ENCODE measurements at places on chromosomes 3 and 15. TPM values are rescaled to one million over a fixed set of nuclear protein-coding genes. Genes with fewer than 3 reads are reported as not detected.

GRCh38 chr3:124217542-124217941, 225.6 kb upstream of the ROPN1 start:
- DNase-seq: peak; percentile 65

GRCh38 chr3:29637068-29637467, 356.2 kb downstream of the RBMS3 start:
- DNase-seq: no peak

DNA sequence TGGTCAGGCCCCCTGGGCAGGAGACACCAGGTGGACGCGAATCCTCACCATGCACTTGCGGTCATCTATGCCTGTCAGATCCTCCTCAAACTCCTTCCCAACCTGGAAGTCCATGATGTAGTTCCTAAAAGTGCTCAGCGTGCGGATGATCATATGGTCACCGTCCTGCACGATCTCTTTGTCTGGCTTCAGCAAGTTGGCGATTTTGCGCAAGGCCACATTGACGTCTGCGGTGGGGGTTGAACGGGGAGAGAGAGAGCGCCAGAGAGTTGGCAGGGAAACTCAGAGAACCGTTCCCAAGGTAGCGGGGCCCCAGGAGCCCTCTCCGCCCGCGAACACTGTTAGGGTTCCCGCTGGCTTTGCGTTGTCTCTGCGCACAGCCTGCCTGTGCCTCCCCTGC, 809 bp downstream of the RBP1 start:
- no peak for DNase-seq

DNA sequence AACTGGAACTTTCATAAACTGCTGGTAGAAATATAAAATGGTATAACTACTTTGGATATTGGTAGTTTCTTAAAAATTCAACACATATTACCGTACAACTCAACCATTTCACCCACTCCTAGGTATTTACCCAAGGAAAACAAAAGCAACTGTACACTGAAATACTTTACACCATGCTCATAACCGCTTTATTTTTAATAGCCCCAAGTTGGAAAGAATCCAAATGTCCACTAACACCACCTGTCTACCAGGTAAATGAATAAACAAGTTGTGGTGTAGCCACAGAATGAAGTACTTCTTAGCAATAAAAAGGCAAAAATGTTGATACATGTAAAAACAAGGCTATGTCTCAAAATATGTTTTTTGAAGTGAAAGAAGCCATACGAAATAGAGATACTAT, 215.9 kb upstream of the PEX5L start:
- DNase-seq: no peak

- no peak for DNase-seq
These were observed 51.1 kb downstream of the SERP1 start for GRCh38 chr3:150495149-150495548.

The PRR20G gene
- polyA plus RNA-seq: not detected

GRCh38 chr15:77001351-77001750, 6.4 kb downstream of the PSTPIP1 start:
- no peak for DNase-seq

The ATP13A5 gene
- 0.63 TPM for polyA plus RNA-seq

DNA sequence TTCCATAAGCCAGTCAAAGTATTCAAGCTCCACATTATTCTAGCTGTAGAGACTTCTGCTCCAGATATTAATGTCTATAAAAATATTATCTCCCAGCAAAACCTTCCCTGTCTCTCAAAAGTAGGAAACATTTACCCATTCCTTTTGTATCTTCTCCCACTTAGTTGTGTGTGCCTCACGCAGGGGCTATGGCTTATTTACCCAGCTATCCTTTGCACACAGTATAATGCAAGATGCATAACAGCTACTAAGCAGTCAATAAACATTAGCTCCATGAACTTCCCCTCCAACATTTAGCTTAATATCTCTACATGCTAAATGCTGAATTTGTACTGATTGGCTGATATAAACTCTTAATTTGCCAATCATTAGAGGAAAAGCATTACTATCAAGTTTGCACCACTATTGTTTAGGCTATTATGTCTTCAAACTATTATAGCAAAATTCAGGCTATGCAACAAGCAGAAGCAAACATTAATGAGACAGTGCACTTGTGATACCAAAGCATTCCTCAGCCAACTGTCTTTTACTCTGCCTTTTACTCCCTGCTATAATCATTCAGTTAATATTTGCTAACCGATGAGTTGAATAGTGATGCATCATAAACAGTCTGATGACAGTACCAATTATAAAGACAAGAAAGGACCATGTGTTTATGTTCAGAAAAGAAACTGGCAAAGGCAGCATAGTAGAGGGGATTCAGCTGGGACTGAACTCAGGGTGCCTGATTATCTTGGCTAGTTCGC, 81.2 kb downstream of the PLCH1 start:
- no peak for DNase-seq

DNA sequence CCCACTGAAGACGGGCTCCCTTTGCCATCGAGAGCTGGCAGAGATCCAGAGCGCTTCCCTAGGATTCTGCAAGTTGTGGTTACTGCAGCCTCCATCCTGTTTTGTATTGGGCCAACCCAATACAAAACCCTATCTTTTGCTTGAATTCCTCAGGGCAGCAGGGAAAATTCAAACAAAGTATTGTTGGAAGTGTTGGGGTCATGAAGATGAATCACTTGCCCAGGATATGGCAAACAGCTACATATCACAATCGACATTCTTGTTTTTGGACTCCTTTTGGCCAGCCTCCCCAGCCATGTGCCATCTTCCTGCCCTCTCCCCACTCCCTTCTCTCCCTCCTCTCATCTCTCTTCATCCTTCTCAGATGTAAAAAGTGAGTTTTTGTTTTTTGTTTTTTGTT, 100.0 kb upstream of the TRIM42 start:
- no peak for DNase-seq

- no peak for DNase-seq
These were observed 50.1 kb downstream of the RYR3 start for GRCh38 chr15:33360886-33361285.

The CKMT1A gene
- polyA plus RNA-seq: not detected

DNA sequence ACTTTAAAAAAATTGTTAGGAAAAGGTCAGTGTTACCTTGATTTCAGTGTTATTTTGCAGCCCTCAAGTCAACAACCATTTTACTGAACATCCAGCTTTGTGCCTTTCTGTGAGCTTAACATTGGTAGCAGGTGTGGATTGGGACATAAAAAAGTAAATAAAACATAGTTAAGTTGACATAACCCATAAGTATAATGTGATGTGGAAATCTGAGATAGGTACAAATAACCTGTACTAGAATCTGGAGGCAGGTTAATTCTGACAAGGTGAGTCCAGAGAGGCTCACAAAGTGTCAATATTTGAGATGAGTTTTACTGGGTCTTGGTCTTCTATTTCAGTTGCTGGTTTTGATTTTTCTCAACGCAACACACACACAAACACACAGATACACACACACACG, 151.3 kb downstream of the LPP start:
- DNase-seq: no peak

DNA sequence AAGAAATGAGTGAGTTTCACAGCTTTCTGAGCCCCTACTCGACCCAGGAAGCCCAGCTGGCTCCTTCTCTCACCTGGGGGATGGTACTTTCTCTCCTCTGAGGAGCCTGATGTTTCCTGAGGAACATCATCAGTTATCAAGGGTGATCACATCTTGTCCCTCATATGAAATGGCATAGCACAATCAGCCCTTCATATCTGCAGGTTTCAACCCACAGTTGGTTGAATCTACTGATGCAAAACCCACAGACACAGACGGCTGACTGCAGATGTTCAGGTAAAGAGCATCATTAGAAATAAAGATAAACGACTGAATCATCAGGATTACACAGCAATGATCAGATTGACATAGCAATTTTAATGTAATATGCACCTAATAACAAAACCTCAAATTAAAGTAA, 93.6 kb upstream of the OSTN start:
- DNase-seq: no peak

GRCh38 chr15:83711236-83711635, 57.3 kb downstream of the ADAMTSL3 start:
- no peak for DNase-seq

DNA sequence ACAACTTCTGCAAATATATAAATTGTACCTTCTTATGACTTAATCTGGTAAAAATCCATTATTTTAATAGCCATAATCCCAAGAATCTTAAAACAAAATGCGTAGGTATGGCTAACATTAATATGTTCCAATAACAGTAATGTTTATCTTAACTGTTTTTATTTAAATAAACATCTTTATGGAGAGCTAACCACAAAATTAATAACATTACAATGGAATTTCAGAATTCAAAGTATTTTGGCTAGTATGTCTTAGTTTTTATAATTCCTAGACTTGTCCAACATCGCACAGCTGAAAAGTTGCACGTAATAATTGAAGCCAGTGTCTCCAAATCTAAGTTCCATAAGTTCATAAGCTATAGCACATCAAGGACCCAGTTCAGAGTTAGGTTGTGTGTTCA, 47.6 kb downstream of the ANKRD28 start:
- no peak for DNase-seq

The STXBP5L gene
- polyA plus RNA-seq: 0.04 TPM

- DNase-seq: no peak
These were observed 21.2 kb upstream of the PIGZ start for GRCh38 chr3:196989721-196990262.

DNA sequence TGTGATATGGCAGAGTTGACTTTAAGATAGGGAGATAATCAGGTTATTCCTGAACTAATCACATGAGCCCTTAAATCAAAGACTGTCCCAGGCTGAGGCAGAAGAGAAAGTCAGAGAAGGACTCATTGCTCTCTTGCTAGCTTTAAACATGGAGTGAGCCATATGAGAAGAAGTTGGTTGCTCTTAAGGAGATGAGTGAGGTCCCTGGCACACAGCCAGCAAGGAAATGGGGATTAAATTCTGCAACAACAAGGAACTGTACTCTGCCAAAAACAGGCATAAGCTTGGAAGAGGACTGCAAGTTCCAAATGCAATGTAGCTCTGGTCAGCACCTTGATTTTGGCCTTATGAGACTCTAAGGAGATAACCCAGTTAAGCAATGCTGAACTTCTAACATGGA, 457.0 kb downstream of the PLOD2 start:
- DNase-seq: no peak

The GLDN gene
- 0.43 TPM for polyA plus RNA-seq

DNA sequence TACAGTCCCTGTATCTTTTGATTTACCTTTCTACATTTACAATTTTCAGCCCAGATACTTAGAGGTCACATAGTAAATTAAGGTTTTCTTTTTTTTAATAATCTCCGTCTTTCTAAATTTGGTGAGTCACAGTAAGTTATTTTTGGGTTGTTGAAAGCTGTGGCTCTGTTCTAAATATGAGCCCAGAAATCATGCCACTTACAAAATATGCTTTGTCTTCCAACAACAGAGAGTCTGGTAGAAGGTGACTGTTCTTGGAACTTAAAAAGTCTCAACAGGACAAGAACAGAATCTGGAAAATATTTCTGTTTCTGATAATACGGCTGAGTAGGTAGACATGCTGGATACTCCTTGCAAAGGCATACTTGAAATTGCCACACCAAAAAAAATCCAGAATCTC, 16.0 kb downstream of the GOLGA8S start:
- DNase-seq: no peak

GRCh38 chr15:29924750-29925149, 102.5 kb upstream of the TJP1 start:
- DNase-seq: no peak

The DNAJC19 gene
- polyA plus RNA-seq: 34.7 TPM

DNA sequence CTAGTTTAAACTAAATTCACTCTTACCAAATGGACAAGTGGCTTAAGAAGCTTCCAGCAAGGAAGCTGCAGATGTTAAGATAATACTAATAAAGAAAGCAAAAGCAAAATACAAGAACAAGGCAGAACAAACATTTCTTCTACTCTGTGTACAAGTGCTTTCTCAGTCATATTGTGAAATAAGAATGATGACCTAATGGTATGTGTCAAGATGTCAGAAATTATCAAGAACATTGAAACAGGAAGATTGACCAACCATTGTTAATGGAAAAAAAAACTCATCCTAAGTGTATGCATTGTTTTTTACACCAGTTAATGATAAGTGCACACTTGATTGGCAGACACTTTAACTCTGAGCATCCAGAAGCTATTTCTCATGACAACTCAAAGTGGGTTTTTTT, 65.4 kb upstream of the P2RY1 start:
- DNase-seq: no peak

All from forelimb muscle (tissue), 1 donor.